Colonic mucosa (tissue), 4 donors: ENCODE measurements at places on chromosomes 2 and 18. TPM values are rescaled to one million over a fixed set of nuclear protein-coding genes. Genes with fewer than 3 reads are reported as not detected.

The ABCG8 gene
- total RNA-seq: 0.48 TPM

The IRS1 gene
- 9.5 TPM for total RNA-seq

DNA sequence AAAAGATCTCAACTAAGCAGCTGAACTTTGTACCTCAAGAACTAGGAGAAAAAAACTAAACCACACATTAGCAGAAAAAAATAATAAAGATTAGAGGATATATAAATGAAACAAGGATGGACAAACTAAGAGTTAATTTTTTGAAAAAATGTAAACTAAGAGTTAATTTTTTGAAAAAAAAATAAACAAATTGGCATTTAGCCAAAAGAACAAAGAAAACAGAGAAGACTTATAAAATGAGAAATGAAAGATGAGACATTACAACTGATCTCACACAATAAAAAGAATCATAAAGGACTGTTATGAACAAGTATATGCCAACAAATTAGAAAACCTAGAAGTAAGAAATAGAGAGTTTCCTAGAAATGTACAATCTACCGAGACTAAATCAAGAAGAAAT lies 859.2 kb upstream of the GYPC start:
- DNase-seq: no peak

GRCh38 chr2:119288576-119288975 lies 64.9 kb downstream of the STEAP3 start:
- DNase-seq: no peak

DNA sequence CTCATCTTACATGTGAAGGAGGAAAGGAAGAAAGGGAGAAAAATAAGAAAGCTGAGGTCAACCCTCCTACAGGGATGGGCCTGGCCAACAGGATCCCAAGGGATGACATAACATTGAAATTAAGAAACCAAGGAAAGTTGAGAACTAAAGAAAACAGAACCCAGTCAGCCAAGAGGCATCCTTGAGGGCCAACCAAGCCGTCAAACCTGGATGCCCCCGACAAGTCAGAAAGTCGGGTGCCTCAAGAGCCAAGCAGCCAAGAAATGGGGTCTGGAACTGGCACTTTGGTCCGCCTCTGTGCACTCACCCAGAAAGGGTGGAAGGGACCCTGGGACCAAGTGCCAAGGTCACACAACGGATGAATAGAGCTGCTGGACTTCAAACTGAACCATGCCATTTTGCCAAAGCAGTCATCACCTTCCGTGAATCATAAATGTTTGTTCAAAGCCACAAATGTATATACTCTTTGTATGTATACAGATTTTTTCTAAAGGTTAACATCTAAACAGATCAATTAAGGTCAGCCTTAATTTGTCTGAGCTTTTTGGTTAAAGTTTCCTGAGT lies 27.0 kb upstream of the PTPN4 start:
- DNase-seq: no peak

The SIX3 gene
- total RNA-seq: not detected

The SALL3 gene
- 0.05 TPM for total RNA-seq

- DNase-seq: no peak
These were observed 6.0 kb upstream of the NEDD4L start for GRCh38 chr18:58038063-58038462.

The RAB6C gene
- total RNA-seq: not detected

The DNAJB2 gene
- 71.1 TPM for total RNA-seq

The IHH gene
- 82.2 TPM for total RNA-seq

The CFAP65 gene
- total RNA-seq: 1.6 TPM

- no peak for DNase-seq
These were observed 562.6 kb downstream of the DCDC2C start for GRCh38 chr2:4265936-4266335.

DNA sequence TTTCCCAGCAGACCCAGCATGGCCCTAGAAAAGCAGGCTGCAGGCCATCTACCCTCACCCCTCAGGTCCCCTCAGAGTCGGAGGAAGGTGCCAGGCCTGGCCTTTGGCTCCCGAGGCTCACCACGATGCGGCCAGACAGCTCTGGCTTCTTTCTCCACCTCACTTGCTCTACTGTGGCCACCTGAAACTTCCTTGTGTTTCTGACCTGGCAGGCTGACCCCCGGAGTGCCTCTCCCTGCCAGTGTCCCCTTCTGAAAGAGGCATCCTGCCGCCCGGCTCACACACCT lies 375.0 kb upstream of the HS6ST1 start:
- no peak for DNase-seq

- DNase-seq: no peak
These were observed 127.1 kb downstream of the NCOA1 start for GRCh38 chr2:24618144-24618543.

DNA sequence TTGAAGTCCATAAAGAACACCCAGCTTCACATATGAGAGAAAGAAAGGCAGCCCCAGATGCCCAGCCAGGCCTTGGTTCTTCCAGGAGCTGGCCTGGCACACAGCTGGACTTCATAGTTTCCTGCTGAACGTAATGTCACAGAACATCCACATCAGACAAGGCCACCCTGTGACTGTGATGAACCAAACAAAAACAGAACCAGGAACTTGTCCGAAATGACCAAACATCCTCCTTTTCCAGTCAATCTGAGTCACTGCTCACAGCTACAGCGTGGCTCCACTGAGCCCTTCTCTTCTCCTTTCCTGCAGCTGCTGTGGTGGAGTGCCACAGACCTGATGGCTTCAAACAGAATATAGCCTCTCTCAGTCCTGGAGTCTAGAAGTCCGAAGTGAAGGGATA lies 45.4 kb upstream of the PAPOLG start:
- no peak for DNase-seq

DNA sequence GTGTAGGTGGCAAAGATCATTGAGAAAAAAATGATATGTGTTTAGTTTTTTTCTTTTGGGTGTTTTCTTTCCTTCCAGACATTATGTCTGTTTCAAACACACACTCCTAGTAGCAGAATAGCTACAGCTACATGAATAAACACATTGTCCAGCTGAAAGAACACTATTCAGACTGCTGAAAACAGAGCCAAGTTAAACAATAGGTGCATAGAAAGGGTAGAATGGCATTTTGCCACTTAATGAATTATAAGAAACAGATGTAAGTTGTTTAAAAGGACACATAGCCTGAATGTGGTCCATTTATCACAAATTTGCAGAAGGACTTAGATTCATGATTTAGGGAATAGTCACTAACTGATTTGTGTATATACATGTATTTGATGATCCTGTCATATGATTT lies 20.1 kb downstream of the CTLA4 start:
- DNase-seq: no peak

The CXCR4 gene
- total RNA-seq: 10.5 TPM

GRCh38 chr18:3671176-3671575 lies 221.2 kb downstream of the TGIF1 start:
- DNase-seq: peak; percentile 56

DNA sequence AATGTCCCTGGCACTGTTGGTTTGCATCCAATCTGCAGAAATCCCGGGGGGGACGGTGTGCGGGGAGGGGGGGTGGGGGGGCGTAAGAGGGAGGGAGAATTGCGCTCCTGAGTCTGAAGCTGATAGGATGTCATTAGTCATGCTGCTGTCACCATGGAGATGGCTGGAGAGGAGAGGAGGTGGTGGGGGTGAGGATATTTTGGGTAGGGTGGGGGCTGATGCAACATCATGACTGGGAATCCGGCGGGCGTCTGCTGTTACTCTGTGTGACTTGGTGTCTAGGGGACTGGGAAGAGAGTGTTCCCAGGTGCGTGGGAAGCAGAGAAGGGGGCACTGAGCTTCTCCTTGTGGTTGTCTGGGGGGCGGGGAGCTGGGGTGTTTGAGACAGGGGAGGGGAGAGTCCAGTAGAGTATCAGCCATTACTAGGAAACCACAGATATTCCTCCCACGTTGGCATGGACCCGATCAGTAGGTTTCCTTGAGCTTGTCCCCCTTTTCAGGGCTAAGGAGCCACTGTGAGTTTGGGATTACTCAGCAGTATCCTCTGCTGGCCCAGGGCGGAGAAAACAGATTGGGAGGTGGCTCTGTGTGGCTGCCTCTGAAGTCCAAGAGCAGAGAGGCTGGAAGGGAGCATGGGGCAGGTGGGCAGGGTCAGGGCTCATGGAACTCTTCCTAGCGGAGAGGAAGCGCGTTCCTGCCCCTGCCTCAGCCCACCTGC lies 18.9 kb downstream of the TET3 start:
- no peak for DNase-seq

DNA sequence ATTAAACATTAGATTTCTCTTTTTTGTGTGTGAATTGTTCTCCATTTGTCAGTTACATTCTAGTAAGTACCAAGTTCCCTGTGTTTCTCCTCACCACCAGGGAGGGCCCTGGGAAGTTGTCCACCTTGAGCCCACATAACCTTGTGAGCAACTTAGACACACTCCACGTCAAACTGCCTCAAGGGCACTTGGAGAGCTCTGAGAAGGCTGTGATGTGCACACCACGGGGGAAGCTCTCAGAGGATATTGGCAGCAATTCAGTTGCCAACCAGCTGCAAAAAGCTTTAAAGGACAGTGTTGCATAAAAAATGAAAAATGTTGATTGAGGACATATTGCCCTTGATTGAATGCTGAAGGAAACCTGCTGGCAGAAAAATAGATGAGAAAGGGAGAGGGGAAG lies 743.6 kb downstream of the RNF144A start:
- no peak for DNase-seq

The ALPI gene
- total RNA-seq: 27.1 TPM

DNA sequence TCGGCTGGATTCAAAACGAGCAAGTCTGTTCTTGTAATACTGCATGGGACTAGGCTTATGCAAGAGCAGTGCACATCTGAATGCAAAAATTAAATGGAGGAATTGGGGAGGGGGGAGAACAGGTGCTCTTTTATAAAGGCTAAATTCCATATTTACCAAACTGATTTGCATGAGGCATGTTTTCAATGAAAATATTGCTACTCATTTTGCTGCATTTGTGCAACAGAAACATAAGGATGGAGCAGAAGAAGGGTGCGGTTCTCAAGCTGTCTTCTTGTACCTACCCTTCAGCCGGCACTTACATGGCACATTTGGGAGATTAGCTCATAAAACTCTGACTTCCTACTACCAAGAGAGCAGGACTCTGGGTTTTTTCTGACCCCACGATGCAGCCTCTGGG lies 256.4 kb downstream of the CDCA7 start:
- DNase-seq: no peak

The GREB1 gene
- total RNA-seq: 0.77 TPM

GRCh38 chr2:172052000-172052983 lies 33.0 kb upstream of the DLX1 start:
- no peak for DNase-seq
